ENCODE measurements at places on chromosomes 7 and 10.

DNA sequence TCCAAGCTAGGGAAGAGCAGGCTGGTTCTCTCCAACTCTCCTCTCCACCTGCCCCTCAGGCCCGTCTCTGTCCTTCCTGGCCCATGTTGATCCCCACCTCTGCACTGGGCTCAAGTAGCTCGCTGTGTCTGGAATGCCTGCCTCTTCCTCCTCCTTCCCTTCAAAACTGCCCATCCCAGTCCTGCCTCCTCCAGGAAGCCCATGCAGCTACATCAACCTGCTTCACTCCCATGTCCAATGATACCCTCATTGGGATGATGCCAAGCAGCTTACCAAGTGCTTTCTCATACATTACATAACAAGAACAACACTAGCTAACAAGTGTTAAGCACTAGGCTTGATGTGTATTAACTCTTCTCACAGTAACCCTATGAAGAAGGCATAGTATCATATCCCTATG is 8.2 kb downstream of the ASB10 start:
- no peak for DNase-seq

DNA sequence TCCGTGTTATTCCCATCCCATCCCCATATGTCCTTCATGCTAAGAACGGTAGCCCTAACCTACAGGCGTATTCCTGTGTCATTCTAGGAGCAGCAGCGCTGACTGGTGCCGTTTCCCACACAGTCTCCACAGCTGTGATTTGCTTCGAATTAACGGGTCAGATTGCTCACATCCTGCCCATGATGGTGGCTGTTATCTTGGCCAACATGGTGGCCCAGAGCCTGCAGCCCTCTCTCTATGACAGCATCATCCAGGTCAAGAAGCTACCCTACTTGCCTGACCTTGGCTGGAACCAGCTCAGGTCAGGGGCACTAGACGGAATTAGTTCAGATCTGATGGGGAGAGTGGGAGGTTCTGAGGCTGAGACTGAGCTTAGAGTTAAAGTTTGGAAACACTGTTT is 20.7 kb downstream of the FAM131B start:
- no peak for DNase-seq

DNA sequence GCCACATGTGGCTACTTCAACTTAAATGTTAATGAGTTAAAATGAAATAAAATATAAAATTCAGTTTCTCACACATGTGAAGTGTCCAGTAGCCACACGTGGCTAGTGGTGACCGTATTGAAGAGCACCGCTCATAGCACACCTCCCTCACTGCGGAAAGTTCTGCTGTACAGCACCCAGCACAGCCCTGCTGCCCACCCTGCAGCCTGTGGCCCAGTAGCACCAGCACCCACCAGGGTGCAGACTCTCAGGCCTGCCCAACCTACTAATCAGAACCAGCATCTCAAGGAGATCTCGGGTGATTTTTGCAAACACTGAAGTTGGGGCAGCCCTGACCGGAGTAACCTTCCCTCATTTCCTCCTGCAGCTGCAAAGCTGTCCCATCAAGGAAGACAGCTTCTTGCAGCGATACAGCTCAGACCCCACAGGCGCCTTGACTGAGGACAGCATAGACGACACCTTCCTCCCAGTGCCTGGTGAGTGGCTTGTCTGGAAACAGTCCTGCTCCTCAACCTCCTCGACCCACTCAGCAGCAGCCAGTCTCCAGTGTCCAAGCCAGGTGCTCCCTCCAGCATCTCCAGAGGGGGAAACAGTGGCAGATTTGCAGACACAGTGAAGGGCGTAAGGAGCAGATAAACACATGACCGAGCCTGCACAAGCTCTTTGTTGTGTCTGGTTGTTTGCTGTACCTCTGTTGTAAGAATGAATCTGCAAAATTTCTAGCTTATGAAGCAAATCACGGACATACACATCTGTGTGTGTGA is 162.8 kb upstream of the LANCL2 start:
- DNase-seq = no peak

DNA sequence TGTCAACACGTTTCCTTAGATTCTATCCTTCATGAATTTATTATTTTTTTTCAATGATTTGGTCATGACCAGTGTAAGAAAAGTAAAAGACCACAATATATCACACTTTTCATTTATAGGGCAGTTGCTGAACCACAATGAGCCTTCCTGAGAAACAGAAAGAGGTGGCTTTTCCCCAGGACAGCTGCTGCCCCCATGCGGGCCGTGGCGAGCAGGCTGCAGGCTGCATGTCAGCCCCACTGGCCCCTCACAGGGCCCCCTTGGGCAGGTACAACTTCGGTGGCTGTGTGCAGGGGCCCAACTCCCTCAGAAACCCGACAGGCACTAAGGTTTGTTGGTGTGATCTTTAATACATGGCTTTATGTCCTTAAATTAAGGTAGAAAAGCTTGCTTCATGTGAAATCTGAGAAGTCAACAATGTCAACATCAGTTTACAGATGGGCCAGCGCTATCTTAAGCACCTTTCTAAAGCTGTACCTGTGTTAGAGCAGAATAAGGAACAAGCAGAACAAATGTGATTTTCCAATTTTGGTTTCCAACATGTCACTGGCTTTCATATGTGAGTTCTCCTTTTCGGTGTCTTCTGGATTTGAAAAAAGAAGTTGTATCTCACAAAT is 10.6 kb downstream of the BEND7 start:
- DNase-seq = no peak

DNA sequence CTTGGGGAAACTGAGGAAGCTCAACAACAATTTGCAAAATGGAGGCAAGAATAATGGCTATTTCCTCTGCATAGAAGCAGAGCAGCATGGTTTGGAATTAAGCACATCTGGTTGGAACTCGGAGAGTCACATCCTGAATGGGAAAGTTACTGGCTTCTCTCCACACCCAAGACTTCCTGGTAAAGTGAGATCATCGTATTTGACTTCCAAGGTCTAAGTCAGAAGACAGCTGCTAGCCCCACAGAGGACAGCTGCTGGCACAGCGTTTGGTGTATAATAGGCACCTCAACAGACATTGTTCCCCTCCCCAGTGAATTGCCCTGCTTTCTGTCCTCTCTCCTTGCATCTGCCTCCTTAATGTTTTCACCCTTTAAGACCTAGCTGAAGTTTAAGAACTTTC is 37.0 kb upstream of the NRF1 start:
- no peak for DNase-seq

DNA sequence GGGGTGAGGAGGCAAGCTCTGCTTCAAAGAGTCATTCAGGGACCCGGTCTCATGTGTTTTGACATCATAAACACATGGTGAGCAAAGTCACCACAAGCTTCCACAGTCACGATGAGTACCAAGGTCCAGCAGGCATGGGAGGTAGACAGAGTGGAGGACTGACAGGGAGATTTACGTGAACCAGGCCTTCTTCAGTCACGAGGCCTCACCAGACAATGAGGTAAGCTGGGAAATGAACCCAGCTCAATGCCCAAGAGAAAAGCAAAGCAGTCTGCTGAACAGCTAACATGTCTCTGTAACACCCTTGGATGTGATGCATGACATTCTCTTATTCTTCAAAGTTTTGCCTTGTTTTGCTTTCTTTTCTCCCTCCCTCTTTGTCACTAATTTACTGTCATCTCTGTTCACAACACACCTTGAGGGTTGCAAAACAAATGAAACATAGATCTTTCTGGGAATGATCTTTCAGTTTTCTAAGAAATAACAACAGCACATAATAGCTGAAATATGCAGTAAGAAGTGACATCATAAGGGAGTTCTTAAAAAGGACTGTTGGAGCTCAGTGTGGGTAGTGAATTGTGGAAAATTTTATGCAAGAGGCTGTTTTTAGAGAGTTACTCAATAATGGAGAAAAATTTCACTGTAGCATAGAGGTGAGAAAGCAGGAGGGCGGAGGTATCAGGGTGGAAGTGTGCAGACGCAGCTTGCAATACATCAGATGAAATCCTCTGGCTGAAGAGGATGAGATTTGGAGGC is 9.0 kb downstream of the PPP1R17 start:
- DNase-seq = no peak

Measured in stimulated activated CD8-positive, alpha-beta memory T cell treated with anti-CD3 and anti-CD28 coated beads, Interleukin-15, amount 100 ng/mL, for 48 hours (primary cell).